ENCODE measurements at places on chromosomes 2 and 18. TPM values are rescaled to one million over a fixed set of nuclear protein-coding genes. Genes with fewer than 3 reads are reported as not detected.

The ATP6V1C2 gene
- polyA plus RNA-seq: 4.3 TPM

The PLGLB1 gene
- 7.6 TPM for polyA plus RNA-seq

The VWC2L gene
- not detected for polyA plus RNA-seq

GRCh38 chr2:32844253-32844652 is 102.5 kb upstream of the LTBP1 start:
- no peak for DNase-seq

- DNase-seq: no peak
Measured at GRCh38 chr2:129277585-129277981, 701.9 kb upstream of the RAB6C start.

DNA sequence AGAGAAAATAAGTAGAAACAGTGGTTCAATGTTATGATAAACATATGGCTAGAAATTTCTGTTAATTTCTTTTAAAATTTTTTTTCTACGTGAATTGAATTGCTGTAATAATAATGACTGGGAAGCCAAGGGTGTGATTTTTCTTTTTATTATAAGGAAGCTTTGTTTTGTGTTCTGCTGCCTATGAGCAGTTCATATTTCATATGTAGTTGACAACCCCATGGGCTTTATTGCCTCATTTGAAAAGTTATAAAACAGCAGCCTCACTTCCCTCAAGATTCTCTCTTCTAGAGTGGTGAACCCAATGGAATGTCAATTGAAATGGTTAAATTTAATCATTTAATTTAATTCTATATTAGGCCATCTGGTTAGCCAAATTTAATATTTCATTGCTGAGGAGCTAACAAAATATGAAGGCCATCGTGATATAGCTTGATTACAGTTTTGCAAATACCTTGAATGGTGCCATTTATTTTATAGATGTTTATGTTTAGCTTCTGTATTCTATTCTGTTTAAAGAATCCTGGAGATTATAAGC is 72.6 kb upstream of the DOCK10 start:
- no peak for DNase-seq

DNA sequence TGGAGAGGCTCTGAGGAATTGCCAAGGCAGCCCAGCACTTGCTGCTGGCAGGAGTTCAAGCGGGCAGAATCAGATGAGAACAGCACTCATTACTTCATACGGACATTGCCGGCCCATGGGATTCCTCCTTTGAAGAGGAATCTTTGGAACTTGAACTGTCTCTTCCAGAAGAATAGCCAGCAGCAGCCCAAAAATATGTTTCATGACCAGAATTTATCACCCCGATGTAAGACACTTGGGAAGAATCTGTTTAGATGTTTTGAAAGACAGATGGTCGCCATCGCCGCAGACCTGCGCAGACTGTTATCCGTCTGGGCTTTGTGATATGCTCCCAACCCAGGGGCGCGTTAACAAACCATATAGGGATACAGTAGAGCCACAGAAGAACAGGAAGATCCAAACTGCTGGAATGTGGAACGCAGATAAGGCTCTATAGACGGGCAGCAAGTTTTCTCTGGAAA is 3.7 kb upstream of the ADI1 start:
- DNase-seq: no peak

- DNase-seq: no peak
Measured at GRCh38 chr2:108351889-108352288, 25.9 kb upstream of the SULT1C4 start.

GRCh38 chr2:68798569-68798968 is 64.0 kb downstream of the ARHGAP25 start:
- no peak for DNase-seq

DNA sequence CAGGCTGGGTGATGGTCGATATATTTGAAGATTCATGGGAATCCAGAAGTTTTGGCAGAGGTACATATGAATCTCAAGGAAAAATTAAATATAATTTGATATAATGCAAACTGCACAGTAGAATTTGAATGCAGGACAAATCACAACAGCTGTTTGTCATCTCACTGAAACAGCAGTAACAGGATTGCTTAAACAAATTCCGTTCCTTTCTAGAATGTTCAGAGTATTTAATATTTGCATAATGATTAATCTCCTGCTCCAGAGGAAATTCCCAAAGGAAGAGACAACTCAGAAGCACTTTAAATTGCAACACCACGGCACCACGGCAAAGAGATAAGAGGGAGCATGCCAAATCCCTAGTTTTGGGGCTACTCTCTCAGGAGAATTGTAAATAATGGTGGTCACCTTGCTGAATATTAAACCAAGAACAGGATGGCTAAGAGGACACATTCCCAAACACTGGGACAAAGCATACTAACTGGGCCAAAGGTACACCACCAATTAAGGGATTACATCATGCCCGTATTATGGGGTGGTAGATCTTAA is 67.8 kb upstream of the MAP4K3 start:
- no peak for DNase-seq

GRCh38 chr2:63320669-63321068 is 267.6 kb downstream of the WDPCP start:
- DNase-seq: no peak

- no peak for DNase-seq
Measured at GRCh38 chr18:3354506-3354905, 92.6 kb downstream of the MYL12B start.

GRCh38 chr2:173427887-173428668 is 73.4 kb downstream of the CDCA7 start:
- peak; percentile 78 for DNase-seq

- no peak for DNase-seq
Measured at GRCh38 chr2:151845481-151845880, 17.3 kb upstream of the ARL5A start.

GRCh38 chr2:8537562-8538155 is 144.2 kb upstream of the ID2 start:
- DNase-seq: no peak

GRCh38 chr2:32671885-32672533 is 44.2 kb downstream of the TTC27 start:
- DNase-seq: peak; percentile 20

GRCh38 chr2:47028171-47028570 is 112.6 kb upstream of the MCFD2 start:
- no peak for DNase-seq

GRCh38 chr2:191226196-191226595 is 19.0 kb upstream of the MYO1B start:
- no peak for DNase-seq

DNA sequence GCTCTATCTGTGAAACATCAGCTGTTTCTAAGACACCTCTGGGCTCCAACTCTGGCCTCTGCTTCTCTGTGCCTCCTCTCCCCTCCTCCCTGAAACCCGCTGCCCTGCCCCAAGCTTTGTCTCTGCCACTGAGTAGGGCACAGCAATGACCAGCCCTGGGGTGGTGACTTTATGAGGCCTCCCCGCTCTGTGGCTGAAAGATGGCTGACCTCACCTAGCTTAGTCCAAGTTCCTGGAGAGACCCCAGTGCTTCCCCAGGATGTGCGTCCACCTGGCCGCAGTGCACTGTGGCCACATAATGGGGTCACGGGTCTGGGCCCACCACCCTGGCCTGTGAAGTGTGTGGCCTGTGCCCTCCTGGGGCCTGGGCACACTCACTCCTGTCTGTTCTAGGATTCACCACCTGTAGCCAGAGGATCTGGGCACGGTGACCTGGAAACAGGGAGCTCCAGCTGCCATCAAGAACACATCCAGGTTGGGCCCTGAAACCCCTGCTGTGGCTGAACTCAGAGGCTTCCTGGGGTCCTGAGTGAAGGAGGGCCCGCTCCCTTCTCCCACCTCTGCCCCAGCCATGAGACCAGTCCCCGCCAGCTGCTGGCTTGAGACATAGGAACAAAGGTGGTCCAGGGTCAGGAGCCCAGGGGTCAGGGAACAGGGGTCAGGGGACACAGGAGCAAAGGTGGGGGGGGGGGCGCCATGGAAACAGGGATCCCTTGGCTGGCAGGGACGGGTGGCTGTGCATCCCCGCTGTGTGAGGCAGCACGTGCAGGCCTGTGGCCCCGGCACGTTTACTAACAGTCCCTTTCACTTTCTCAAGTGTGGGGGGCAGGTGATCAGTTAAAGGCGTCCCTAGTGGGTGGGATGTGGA is 29.3 kb upstream of the OTOS start:
- no peak for DNase-seq
